ENCODE measurements at places on chromosomes 2 and 18. TPM values are rescaled to one million over a fixed set of nuclear protein-coding genes. Genes with fewer than 3 reads are reported as not detected.

DNA sequence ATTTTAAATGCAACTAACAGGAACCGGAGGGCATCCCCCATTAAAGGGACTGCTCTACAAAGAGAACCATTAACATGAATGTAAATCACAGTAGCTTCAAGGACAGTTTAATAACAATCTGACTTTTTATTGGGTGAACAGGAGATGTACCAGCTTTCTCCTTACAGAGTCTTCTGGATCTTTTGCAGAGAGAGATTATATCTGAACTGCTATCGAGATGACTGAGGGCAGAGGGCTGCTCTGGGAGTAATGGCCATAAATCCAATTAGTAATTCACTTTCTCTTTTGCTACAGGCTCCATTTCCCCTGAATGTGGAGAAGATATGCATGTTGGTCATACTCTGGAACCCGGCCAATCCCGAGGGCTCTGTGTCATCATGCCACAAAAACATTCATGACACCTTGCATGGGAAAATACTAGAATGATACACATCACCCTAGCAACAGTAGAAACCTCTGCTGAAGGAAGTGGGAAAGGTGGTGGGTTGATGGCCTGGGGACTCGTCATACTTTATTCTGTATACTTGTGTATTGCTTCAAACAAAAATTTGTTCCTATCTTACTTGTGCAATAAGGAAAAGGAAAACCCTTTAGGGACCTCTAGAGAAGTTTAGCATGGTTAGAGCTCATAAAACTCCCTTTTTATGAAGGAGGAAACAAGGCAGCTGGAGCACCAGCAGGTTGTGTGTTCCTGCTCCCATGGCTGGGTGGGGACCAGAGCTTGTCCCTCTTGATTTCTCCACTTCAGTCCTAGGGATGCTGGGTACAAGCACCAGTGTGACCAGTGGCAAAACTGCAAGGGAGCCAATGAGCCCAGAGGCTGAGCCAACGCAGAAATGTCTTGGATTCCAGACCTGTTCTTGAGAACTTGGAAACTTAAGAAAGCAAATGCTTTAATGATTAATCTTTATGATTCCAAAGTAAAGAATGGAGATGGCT lies 26.0 kb downstream of the CTAGE1 start:
- peak; percentile 84 for DNase-seq

DNA sequence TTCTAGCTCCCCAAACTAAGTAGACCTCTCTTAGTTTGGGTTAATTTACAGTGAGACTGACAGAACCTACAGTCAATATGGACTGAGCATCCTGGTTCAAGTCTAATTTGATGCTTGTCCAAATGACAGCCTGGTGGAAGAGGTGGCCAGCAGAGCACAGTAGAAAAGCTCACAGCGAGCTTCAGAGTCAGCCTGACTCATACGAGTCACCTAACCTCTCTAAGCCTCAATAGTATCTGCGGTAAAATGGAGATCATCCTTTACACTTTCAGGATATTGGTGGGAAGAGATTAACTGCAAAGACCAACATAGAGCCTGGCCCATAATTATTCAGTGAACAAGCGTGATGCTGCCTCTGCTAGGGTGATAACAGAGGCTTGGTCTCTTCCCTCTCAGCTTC lies 54.5 kb downstream of the DOCK10 start:
- no peak for DNase-seq

- DNase-seq = no peak
These were observed 38.6 kb upstream of the TTN start for GRCh38 chr2:178845566-178846457.

DNA sequence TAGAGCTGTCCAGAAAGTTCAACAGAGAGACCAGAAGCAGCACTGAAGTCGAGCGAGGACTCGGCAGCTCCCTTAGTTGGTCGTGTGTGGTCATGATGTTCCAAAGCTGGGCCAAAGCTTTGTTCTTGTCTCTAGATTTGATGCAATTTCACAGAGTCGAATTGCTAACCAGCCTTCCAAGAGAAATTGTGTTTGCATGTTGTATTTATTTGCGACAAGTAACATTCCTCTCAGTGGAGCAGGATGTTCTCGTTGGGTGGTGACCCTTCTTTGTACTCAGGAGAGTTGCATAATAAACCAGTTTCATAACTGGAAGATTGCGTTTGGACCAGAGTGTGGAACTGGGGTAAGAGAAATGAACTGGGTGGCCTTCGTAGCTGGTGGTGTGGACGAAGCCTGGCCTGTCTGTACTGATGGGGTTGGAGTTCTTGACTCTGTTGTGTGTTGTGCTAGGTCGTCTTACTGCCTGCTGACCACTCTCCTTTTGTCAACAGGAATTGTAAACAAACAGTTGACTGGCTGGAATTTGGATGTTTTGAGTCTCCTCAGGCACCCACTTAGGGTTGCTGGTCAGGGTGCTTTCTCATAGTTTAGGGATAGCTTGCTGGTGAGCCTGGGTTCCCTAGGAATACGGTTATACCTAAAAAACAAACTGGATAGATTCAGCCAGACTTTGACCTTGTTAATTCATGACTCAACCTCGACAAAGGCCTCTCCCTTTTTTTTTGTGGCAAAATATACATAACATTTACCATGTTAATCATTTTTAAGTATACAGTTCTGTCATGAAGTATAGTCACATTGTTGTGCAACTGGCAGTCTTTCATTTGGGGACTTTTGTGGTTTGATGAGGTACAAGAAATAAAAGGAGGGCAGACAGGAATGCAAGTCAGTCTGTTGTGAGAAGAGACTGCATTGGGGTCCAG lies 28.9 kb upstream of the TOGARAM2 start:
- DNase-seq = peak; percentile 84

GRCh38 chr2:68317971-68318913 lies 1.5 kb downstream of the CNRIP1 start:
- peak; percentile 17 for DNase-seq

GRCh38 chr18:12911025-12911928 lies 27.2 kb upstream of the PTPN2 start:
- peak; percentile 55 for DNase-seq

CD8A gene
- 0.07 TPM for total RNA-seq

PSMA8 gene
- total RNA-seq = not detected

ALPG gene
- not detected for total RNA-seq
